ENCODE measurements at places on chromosomes 12 and 14. TPM values are rescaled to one million over a fixed set of nuclear protein-coding genes. Genes with fewer than 3 reads are reported as not detected.

DNA sequence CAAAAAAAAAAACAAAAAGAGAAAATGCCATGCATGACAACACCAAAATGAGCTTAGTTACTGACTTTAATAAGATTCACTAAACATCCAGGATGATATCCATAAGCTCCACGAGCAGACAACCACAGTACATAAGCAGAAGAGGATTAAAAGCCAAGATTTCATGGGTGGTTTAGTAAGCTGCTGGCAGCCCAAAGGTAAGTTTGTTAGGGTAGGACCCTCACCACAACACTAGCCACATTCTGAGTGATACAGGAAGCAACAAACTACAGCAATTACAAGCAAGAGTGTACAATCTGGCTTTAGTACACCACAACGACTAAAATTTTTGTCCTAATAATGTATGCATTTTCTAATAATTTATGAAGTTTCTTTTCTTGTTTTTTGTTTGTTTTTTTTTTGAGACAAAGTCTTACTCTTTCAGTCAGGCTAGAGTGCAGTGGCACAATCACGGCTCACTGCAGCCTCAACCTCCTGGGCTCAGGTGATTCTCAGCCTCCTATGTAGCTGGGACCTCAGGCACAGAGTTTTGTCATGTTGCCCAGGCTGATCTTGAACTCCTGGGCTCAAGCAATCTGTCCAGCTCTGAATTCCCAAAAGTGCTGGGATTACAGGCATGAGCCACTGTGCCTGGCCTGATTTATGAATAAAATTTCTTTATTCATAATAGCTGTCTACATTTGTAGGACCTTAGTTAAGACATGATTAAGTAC, 221.4 kb downstream of the MED13L start:
- H3K36me3 ChIP-seq: no peaks in the 10 kb centered on the region
- peak overlapping the region; percentile 29 for H3K27ac ChIP-seq
- peaks cover 25% of the 10 kb centered on the region for H3K4me1 ChIP-seq
- no peak for DNase-seq
- H3K4me3 ChIP-seq: no peak overlapping the region

GRCh38 chr14:27410981-27411380, 813.1 kb upstream of the NOVA1 start:
- no peak overlapping the region for H3K4me3 ChIP-seq
- no peaks in the 10 kb centered on the region for H3K4me1 ChIP-seq
- H3K27me3 ChIP-seq: no peaks in the 10 kb centered on the region
- H3K36me3 ChIP-seq: no peaks in the 10 kb centered on the region
- DNase-seq: no peak

GRCh38 chr12:78192979-78193378, 362.3 kb downstream of the NAV3 start:
- no peaks in the 10 kb centered on the region for H3K36me3 ChIP-seq
- H3K27me3 ChIP-seq: no peaks in the 10 kb centered on the region
- H3K4me3 ChIP-seq: no peak overlapping the region
- H3K27ac ChIP-seq: no peak overlapping the region
- no peaks in the 10 kb centered on the region for H3K4me1 ChIP-seq

DNA sequence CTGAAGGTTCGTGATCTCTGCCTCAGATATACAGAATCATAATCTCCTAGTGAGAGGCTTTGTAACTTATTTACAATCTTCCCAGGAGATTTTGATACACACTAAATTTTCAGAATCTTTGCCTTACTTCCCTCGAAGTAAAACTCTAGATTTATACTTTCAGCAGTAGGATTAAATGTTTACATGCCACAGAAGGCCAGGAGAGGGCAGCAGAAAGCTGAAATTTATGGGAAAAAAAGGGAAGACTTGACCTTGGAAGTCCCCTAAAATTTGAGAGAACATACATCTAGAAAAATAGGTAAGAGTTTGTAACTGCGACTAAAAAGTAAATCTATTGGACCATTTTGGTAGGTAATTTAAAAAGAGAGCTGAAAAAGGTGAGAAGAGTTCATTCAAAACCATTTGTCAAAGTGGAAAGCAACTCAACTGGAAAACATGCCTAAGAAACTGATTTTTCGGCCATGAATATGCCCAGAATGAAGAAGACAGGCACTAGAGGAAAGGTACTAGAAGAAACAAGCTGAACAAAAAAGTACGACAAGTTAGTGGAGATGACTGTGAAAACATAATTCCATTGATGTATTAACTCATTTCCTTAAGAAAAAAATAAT, 242.0 kb upstream of the MDGA2 start:
- peak; percentile 50 for DNase-seq
- H3K27me3 ChIP-seq: no peaks in the 10 kb centered on the region
- no peaks in the 10 kb centered on the region for H3K4me1 ChIP-seq
- H3K4me3 ChIP-seq: no peak overlapping the region

- no peaks in the 10 kb centered on the region for H3K27me3 ChIP-seq
- no peaks in the 10 kb centered on the region for H3K36me3 ChIP-seq
- H3K27ac ChIP-seq: no peak overlapping the region
- DNase-seq: no peak
- H3K4me1 ChIP-seq: 0 out of 2 replicates have a peak, but pooled peaks cover 1% of the 10 kb centered on the region
- H3K4me3 ChIP-seq: no peak overlapping the region
These were observed 29.5 kb upstream of the OSBPL8 start for GRCh38 chr12:76588881-76589565.

DNA sequence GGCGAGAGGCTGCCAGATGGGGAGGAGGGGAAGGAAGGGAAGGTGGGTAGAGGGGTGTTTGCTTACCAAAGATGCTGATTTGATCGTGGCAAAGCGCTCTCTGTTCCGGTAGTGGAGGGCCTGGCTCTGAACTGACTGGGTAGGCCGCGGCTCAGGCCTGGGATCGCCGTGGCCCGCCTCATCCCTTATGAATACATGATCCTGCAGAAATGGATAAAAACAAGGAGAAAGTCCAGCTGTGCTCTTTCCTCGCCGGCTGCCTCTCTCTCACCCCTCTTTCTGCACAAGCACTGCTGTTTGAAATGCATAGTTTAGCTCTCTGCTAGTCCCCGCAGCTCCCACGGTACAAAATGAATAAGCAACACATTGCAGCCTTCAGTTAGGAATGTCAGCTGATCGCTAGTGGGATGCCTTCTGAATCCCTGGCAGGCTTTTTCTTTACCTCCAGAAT, 53.8 kb downstream of the PEBP1 start:
- no peak overlapping the region for H3K4me3 ChIP-seq
- no peak for DNase-seq
- H3K27ac ChIP-seq: no peak overlapping the region
- H3K27me3 ChIP-seq: no peaks in the 10 kb centered on the region

- DNase-seq: peak; percentile 14
- H3K4me1 ChIP-seq: 0 out of 2 replicates have a peak, but pooled peaks cover 3% of the 10 kb centered on the region
- no peaks in the 10 kb centered on the region for H3K36me3 ChIP-seq
- H3K27me3 ChIP-seq: no peaks in the 10 kb centered on the region
These were observed 59.8 kb downstream of the SUDS3 start for GRCh38 chr12:118436002-118436730.

GRCh38 chr14:37546621-37547447, 48.2 kb downstream of the FOXA1 start:
- no peak overlapping the region for H3K4me3 ChIP-seq
- DNase-seq: peak; percentile 92
- H3K27me3 ChIP-seq: no peaks in the 10 kb centered on the region
- H3K36me3 ChIP-seq: no peaks in the 10 kb centered on the region

DNA sequence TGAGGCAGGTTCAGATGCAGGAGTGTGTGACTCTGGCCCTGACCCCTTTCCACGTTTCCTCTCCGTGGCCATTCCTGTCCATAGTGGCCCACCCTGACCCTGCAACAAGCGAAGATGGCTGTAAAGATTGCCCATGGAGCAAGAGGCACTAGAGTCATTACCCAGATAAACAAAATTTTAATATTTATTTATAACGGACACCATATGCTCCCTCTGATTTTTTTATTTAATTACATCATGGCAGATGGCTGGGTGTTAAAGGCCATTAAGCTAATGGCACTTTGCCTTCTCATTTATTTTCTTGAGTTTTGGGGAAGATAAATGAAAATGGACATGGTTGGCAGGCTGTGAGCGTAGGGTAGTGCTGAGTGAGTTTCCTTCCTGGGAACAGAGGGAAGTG, 58.7 kb downstream of the WSCD2 start:
- H3K36me3 ChIP-seq: no peaks in the 10 kb centered on the region
- H3K27me3 ChIP-seq: no peaks in the 10 kb centered on the region
- DNase-seq: no peak
- no peak overlapping the region for H3K4me3 ChIP-seq
- 0 out of 2 replicates have a peak, but pooled peaks cover 13% of the 10 kb centered on the region for H3K4me1 ChIP-seq
- no peak overlapping the region for H3K27ac ChIP-seq

GRCh38 chr14:74941676-74942097, 13.7 kb downstream of the PGF start:
- no peak for DNase-seq
- no peaks in the 10 kb centered on the region for H3K27me3 ChIP-seq
- H3K4me1 ChIP-seq: peaks cover 12% of the 10 kb centered on the region
- H3K4me3 ChIP-seq: no peak overlapping the region

- no peaks in the 10 kb centered on the region for H3K36me3 ChIP-seq
- DNase-seq: no peak
- no peaks in the 10 kb centered on the region for H3K27me3 ChIP-seq
- H3K4me1 ChIP-seq: no peaks in the 10 kb centered on the region
These were observed 228.7 kb downstream of the APAF1 start for GRCh38 chr12:98873776-98874175.

GRCh38 chr12:95848575-95849388, 10.0 kb upstream of the SNRPF start:
- DNase-seq: no peak
- no peaks in the 10 kb centered on the region for H3K4me1 ChIP-seq

GRCh38 chr12:52191841-52192791, at the start of gene KRT80:
KRT80 (minus strand) TSS chr12:52192014; CDS start chr12:52191902, 112 bp downstream.
- no peaks in the 10 kb centered on the region for H3K27me3 ChIP-seq
- H3K4me1 ChIP-seq: peaks cover 7% of the 10 kb centered on the region
- H3K27ac ChIP-seq: no peak within 1 kb of the TSS
- H3K36me3 ChIP-seq: no peaks in the 10 kb centered on the region

DNA sequence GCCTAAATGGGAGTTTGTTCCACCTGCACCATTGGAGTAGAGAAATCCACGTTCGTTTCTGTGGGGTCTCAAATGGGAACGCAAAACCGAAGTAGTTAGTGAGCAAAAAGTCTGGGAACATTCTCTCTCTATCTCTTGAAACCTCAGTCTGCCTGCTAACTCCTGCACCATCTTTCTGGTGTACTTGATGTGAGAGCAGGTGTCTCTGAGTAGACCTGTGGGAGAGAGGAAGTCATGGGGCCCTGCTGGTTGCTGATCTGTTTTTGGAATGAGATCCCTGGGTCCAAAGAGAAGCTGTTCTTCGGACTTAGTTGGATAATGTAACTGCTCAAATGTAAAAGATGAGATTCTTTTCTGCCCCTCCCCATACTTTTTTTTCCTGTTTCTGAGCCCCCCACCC, 57.3 kb downstream of the MAX start:
- no peak overlapping the region for H3K4me3 ChIP-seq
- peaks cover 9% of the 10 kb centered on the region for H3K4me1 ChIP-seq
- no peaks in the 10 kb centered on the region for H3K36me3 ChIP-seq
- H3K27me3 ChIP-seq: no peaks in the 10 kb centered on the region
- no peak for DNase-seq
- H3K27ac ChIP-seq: no peak overlapping the region

GRCh38 chr12:17301544-17301943, 695.6 kb upstream of the LMO3 start:
- H3K36me3 ChIP-seq: no peaks in the 10 kb centered on the region
- 0 out of 2 replicates have a peak, but pooled peaks cover 7% of the 10 kb centered on the region for H3K4me1 ChIP-seq
- no peak for DNase-seq
- no peaks in the 10 kb centered on the region for H3K27me3 ChIP-seq
- H3K27ac ChIP-seq: no peak overlapping the region

- H3K27ac ChIP-seq: peak overlapping the region; percentile 33
- H3K27me3 ChIP-seq: no peaks in the 10 kb centered on the region
- H3K36me3 ChIP-seq: no peaks in the 10 kb centered on the region
- no peak overlapping the region for H3K4me3 ChIP-seq
- peak; percentile 18 for DNase-seq
- peaks cover 12% of the 10 kb centered on the region for H3K4me1 ChIP-seq
These were observed 90.2 kb downstream of the PPP1R12A start for GRCh38 chr12:79844693-79845092.

DNA sequence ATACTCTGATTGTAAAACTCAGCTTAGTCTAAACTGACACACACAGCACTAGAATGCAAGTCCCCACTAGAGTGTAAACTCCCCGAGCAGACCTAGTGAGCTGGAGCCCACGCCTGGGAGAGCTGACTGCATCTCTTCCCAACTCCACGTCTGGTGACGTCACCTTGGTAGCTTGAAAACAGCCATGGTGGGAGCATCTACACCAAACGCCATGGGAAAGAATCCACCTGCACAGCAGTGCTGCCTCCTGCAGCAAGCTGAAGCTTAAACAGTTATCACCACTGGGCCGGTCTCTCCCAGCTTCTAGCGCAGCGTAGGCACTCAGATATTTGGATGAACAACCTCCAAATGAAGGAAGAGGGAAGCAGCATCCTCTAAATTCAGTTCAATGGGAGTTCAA, 4.3 kb upstream of the PAPLN start:
- no peak overlapping the region for H3K4me3 ChIP-seq
- H3K4me1 ChIP-seq: peaks cover 28% of the 10 kb centered on the region
- H3K36me3 ChIP-seq: no peaks in the 10 kb centered on the region
- H3K27ac ChIP-seq: no peak overlapping the region
- no peaks in the 10 kb centered on the region for H3K27me3 ChIP-seq
- no peak for DNase-seq

DNA sequence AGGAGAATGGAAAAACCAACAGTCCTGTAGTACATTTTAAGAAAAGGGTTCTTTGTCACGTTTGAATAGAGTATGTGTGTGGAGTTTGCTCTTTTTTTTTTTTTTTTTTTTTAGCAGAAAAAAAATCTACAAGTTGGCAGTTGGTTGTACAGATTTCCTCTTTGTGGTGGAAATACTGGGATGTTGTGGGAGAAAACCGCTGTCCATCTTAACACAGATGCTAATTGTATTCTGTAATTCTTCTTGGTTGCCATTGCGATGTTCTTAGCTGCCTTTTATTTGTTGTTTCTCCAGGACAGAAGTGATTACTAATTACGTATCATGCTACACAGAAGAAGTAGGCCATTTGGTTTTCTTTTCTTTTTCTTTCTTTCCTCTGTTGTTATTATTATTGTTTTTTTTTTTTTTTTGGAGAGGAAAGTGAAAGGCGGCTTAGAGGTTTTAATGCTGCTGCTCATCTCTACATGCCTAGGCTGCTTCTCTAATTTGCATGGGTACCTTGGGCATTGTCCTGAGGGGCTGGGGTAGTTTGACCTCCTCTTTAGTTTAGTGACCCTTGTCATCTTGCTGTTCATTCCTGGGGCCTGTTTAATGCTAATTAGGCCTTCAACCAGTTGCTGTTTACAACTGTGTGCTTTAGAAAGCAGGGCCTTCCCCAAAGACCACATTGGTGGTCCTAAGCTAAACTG, 94.7 kb downstream of the TMTC2 start:
- no peaks in the 10 kb centered on the region for H3K36me3 ChIP-seq
- H3K4me1 ChIP-seq: no peaks in the 10 kb centered on the region
- H3K27me3 ChIP-seq: no peaks in the 10 kb centered on the region
- no peak overlapping the region for H3K27ac ChIP-seq
- no peak overlapping the region for H3K4me3 ChIP-seq

The NRXN3 gene
- total RNA-seq: 15.9 TPM

The IL22 gene
- not detected for total RNA-seq

The CMKLR1 gene
- total RNA-seq: not detected

The TSFM gene
- total RNA-seq: 48.0 TPM

The PARPBP gene
- 30.4 TPM for total RNA-seq

The IFNG-AS1 gene
- not detected for total RNA-seq

The PTCSC3 gene
- not detected for total RNA-seq

The WNT5B gene
- 8.5 TPM for total RNA-seq

Measured in Caco-2 (cell line).